ENCODE measurements at places on chromosomes 12 and 14. TPM values are rescaled to one million over a fixed set of nuclear protein-coding genes. Genes with fewer than 3 reads are reported as not detected.

Gene CFAP54
- 5.9 TPM for total RNA-seq

- peak; percentile 18 for DNase-seq
These were observed 753 bp upstream of the ATP5MC2 start for GRCh38 chr12:53676656-53677015.

- no peak for DNase-seq
These were observed 185.6 kb upstream of the C14orf180 start for GRCh38 chr14:104393898-104394381.

Gene SDR9C7
- not detected for total RNA-seq

Gene TMEM132D
- 0.46 TPM for total RNA-seq

- no peak for DNase-seq
These were observed 67.3 kb downstream of the HSPB8 start for GRCh38 chr12:119245904-119246494.

- no peak for DNase-seq
These were observed 97.4 kb downstream of the RAD51B start for GRCh38 chr14:67917006-67917405.

Gene A2M
- 2.0 TPM for total RNA-seq

Gene FOXA1
- 196 TPM for total RNA-seq

Gene KRT1
- not detected for total RNA-seq

DNA sequence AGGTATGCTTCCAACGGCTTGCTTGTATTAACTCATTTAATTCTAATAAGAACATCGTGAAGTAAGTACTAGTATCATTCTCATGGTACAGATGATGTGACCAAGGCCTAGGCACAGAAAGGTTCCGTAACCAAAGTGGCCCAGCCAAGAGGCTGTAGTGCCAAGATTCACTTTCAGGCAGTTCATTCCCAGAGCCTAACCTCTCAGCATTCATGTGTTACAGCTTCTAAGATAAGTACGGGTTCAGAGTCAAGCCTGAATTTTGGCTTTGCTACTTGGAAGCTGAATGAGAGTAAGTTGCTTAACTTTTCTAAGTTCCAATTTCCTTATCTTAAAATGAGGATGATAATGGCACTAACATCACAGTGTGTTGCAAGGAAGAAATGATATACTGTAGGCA, 379.9 kb downstream of the AEBP2 start:
- no peak for DNase-seq

- no peak for DNase-seq
These were observed 140.2 kb downstream of the MED13L start for GRCh38 chr12:116137318-116137717.

- DNase-seq, result no peak
These were observed 63.5 kb downstream of the DGLUCY start for GRCh38 chr14:91177073-91178034.

GRCh38 chr12:32448586-32448985, 49.2 kb downstream of the FGD4 start:
- DNase-seq, result no peak

Gene GLIPR1L1
- not detected for total RNA-seq

GRCh38 chr14:58071341-58071740, 80.7 kb downstream of the ARMH4 start:
- DNase-seq, result no peak

DNA sequence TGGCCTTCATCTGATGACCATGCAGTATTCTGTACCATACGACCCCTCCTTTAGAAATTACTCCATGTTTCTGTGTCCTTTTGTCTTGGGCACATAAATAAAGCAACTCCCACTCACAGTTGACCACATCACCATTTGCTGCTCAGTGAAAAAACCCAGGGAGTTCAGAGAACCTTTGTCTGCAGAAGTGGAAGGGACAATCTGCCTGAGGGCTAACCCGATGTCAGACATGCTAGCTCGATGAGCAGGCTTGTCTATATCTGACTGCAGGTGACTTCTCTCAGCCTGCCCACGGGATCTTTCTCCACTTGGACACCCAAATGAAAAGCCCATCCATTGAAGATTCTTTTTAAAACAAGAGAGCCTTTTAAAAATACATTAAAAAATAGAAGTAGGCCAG, 45.7 kb upstream of the GRIP1 start:
- DNase-seq, result no peak

GRCh38 chr14:30373526-30373925, 185.4 kb upstream of the G2E3 start:
- no peak for DNase-seq

- no peak for DNase-seq
These were observed 258.6 kb upstream of the DCN start for GRCh38 chr12:91441246-91441645.

Gene ORAI1
- total RNA-seq, result 19.3 TPM

DNA sequence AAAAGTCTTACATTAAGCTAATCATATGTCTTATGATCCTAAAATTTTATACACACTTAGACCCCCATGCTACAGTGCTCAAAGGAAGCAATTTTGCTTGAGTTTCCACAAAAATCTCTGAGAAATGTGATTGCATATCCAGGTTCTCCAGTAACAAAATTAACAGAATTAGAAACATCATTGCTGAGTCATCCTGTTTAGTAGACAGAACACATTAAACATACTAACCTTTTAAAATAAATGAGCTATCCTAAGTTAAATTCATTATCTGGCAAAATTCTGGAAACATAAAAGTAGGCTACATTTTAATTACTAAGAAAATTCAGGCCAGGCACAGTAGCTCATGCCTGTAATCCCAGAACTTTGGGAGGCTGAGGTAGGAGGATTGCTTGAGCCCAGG, 94.7 kb downstream of the DENND5B start:
- no peak for DNase-seq

DNA sequence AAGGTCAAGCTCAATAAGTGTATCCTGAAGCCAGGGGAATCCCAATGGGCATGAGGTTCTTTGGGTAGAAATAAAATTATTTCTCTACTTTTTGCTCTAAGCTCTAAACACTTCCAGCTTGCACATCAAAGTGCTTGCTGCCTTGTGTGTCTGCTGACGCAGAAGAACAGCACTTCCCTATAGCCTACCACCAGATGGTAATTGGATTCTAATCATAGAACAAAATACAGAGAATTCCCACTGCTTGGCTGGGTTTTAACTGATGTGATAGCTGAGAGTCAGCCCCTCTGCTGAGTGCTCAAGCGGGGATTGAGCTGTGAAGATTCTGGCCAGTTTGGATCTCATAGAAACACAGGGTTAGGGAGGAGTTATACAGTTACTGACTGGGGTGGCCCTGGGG, 132.4 kb upstream of the GZMB start:
- no peak for DNase-seq

Gene RNU4-1
- 6,474 TPM for total RNA-seq

GRCh38 chr12:122282061-122282460, 15.8 kb upstream of the VPS33A start:
- no peak for DNase-seq

- no peak for DNase-seq
These were observed 916 bp upstream of the PAWR start for GRCh38 chr12:79691511-79692248.

Gene STON2
- total RNA-seq, result 77.2 TPM

- no peak for DNase-seq
These were observed 413.1 kb downstream of the ZFP36L1 start for GRCh38 chr14:68379510-68380328.

DNA sequence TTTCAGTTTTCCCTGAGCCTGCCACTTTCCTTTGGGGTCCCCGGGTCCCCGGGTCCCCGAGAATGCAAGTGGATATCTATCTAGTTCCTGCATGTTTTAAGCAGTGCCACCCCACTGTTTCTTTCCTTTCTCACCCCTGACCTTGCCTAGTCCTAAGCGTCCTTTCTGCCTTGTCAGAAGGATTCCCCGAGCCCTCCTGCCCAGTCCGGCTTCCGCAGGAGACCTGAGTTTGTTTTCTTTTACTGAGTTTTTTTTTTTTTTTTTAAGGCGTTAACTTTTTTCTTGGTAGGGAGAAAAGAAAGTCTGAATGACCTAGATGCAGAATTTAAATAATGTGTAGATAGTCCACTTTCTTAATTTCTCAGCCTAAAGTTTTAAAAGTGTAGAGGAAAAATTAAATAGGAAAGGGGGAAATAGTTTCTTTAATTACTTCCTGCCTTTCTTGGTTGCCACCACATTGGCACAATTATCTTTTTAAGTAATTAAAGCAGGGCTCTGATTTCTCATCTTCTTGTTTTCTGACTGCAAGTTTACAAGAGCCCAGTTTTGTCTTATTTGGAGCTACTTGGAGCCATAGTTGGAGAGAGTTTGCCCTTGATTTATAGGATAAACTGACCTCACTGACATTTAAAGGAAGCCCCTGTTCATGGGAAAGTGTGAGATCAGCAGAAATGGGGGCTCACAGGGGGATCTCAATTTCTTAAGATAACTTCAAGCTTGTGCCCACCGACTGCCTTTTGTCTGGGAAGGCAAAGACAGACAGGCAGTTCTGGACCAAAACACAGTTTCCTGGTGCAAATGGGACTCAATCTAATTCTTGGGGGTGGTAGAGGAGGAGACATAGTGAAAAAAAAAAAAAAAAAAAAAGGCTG, 2.9 kb downstream of the PAX9 start:
- DNase-seq, result no peak

DNA sequence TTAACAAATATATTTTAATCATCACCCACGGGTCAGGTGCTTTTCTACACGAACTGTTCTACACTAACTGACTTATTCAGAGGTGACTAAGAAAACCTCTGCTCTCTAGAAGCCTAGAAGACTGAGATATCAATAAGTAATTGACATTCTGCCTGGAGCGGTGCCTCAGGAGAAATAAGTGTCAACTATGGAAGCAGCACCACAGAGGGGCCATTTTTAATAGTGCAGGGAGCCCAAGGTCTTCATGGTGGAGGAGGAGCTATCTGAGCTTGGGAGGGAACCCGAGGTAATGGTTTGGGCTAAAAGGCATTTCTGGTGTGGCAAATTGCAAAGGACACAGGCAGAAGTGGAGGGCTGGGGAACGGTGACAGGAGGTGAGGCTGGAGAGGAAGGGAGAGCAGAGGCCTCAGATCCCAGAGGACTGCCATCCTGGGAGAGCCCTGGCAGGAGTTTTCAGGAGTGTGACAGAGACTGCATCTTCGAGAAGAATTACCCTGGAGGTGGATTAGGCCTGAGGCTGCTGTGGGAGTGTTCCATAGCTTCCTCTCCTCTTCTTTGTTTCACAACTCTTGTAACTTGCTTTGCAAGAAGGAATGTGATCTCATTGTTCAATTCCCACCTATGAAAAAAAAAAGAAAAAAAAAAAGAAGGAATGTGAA, 123.1 kb downstream of the NPAS3 start:
- no peak for DNase-seq

DNA sequence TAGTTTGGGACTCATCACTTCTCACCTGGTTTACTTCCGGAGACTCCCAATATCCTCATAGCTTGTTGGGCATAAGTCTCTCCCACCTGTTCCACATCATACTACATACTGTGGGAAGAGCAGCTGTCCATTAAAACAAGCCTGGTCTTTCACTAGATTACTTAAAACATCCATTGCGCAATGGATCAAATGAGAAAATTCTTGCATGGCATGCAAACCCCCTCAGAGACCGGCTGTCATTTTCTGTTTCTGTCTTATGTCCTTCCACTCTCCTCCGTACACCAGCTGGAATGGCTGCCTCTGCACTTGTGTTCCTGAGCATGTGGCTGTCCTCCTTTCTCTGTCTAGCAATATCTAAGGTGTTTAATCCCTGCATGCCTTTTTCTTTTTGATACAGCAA, 265.6 kb downstream of the TMEM117 start:
- DNase-seq, result no peak

DNA sequence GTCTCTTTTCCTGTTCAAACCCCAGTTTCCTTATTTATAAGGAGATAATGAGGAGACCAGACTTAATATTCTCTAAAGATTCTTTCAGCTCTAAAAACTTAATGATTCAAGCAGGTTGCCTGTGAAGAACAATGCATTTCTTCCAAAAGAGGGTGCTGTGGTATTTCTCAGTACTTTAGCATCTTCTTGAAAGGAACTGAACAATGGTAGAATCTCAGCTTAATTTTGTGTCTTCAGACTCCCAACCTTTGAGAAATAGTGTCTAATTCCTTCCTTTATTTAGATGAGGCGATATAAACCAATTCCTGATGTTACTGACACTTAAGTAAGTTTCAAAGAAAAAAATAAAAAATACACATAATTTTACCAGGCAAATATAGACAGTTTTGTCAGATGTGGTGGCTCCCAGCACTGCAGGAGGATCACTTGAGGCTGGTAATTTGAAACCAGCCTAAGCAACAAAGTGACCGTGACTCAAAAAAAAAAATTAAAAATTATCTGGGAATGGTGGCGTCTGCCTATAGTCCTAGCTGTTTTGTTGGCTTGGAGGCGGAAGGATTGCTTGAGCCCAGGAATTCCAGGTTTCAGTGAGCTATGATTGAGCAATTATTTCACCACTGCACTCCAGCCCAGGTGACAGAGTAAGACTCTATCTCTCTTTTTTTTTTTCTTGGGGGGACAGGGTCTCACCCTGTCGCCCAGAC, 76.9 kb upstream of the PSMA6 start:
- no peak for DNase-seq

Gene DCD
- not detected for total RNA-seq

- DNase-seq, result no peak
These were observed 119.4 kb downstream of the CAND1 start for GRCh38 chr12:67388331-67389138.

DNA sequence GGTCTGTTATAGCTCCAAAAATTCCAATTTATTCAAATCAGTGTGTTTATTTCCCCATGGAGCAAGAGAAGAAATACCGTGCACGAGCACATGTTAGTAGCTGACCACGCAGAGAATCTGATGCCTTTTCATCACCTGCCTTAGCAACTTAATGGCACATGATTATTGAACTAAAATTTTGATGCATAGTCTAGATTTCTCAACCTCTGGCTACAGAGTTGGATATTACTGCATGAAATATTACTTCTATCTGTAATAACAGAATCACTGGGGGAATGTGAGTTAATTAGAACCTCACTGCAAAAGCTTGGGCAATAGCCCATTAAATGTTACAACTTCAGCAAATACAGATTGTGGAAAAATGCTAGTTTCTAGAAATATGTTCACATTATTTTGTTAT, 335.8 kb downstream of the FLRT2 start:
- no peak for DNase-seq

- DNase-seq, result no peak
These were observed 1036.6 kb downstream of the TRHDE start for GRCh38 chr12:73308747-73309146.

GRCh38 chr14:85217412-85217811, 312.5 kb upstream of the FLRT2 start:
- no peak for DNase-seq

DNA sequence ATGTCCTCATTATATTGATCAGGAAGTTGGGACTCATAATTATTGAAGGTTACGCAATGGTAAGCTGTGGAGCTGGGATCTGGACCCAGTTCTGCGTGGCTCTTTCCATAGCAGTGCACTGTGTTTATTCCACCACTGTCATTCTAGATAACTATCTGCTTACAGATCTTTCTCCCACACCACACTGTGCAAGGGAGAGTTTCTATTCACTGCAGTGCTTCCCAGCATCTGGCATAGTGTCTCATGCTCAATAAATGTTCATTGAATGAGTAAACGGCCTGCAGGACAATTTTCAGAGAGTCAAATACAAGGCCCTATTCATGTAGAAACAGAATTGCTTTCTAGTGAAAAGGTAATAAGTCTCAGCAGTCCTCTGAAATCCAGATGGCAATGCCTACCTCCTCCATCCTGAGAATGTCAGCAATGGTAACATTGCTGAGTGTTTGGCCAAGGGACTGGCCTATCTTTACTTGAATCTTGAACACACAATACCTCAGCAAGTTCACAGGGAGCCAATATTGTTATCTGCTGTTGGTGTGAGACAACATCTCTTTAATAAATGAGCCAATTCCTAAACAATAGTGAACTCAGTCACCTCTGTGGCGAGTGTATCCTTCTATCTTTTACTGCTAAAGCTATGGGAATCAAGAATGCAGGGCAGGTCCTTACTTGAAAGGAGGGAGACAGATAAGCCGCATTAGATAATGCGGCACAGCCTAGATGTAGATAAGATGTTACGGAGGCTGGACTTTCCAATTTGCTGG, 332.4 kb upstream of the PRICKLE1 start:
- DNase-seq, result no peak
